ENCODE measurements at places on chromosomes 12 and 14. TPM values are rescaled to one million over a fixed set of nuclear protein-coding genes. Genes with fewer than 3 reads are reported as not detected.

Gene PLEK2
- total RNA-seq = not detected

Gene P2RX2
- not detected for total RNA-seq

- DNase-seq = no peak
Measured at GRCh38 chr12:793037-793436, 40.7 kb downstream of the WNK1 start.

Gene APAF1
- 63.3 TPM for total RNA-seq

DNA sequence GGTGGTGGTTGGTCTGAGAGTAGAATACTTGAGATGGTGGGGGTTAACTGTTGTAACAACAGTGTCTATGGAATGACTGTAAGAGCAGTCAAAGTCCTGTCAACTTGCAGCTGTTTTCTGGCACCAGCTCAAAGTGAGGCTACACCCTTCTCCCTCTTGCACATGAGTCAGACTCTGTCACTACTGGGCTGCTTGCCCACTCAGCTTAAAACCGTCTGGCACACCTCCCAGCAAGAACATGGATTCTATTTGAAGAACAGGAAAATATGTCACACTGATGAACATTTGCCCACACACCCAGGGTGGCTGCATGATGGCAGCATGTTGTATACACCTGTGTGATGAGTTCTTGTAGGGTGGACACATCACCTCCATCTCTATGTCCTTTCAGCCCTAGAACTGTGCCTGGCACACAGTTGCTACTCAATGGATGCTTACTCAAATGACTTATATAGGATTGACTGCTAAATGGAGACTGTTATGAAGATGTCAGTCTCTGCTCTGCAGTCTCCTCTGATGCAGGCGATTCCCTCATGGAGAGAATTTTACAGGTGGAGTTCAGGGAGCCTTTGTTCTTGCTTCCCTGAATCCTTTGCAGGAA, 19.3 kb upstream of the SERPINA6 start:
- no peak for DNase-seq

- DNase-seq = no peak
Measured at GRCh38 chr12:68231229-68231628, 5.6 kb upstream of the IL26 start.
